Stimulated activated CD4-positive, alpha-beta T cell treated with anti-CD3 and anti-CD28 coated beads, Interleukin-2, amount 100 ng/mL, for 4 hours (primary cell): ENCODE measurements at places on chromosomes 3 and 15.

DNA sequence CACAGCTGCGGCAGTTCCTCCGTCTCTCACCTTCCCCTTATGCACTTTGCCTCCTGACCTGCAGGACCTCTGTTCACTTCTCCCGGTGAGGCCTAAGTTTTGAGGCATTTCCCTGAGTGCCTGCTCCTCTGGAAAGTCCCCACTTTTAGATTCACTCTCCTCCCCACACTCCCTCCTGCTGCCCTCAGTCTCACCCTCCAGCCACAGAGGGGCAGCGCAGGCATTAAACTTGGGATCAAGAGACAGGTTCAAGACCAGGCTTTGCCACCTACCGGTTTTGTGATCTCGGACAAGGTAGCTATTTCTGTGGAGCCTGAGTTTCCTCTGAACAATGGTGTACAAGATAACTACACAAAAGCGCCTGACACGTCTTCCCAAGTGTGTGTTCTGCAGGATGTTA lies 19.4 kb downstream of the SLC6A11 start:
- no peak for DNase-seq

DNA sequence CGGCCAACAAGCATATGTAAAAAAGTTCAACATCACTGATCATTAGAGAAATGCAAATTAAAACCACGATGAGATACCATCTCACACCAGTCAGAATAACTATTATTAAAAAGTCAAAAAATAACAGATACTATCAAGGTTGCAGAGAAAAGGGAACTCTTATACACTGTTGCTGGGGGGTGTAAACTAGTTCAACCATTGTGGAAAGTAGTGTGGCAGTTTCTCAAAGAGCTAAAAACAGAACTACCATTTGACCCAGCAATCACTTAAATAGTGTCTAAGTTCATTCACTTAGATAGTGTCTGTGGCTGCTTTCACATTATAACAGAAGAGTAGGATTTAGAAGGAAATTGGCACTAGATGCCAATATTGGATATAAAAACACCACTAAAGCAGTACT lies 49.7 kb downstream of the CGGBP1 start:
- DNase-seq, result no peak

GRCh38 chr3:15665510-15666150 lies 64.1 kb downstream of the BTD start:
- DNase-seq, result no peak

DNA sequence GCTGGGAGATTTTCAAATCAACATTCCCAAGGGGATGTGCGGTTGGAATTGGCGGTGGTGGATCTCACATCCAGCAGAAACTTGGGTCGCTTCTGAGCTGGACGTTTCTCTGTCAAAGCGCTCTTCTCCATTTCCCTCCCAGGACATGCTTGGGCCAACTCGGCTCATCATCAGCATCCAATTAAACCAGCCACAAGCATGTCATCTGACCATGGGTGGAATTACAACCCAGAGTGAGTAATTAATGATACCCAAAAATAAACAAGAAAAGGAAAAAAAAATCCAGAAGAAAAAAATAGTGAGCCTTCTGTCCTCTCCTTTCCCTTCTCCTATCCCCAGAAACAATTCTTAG lies 111.2 kb downstream of the XXYLT1 start:
- no peak for DNase-seq

DNA sequence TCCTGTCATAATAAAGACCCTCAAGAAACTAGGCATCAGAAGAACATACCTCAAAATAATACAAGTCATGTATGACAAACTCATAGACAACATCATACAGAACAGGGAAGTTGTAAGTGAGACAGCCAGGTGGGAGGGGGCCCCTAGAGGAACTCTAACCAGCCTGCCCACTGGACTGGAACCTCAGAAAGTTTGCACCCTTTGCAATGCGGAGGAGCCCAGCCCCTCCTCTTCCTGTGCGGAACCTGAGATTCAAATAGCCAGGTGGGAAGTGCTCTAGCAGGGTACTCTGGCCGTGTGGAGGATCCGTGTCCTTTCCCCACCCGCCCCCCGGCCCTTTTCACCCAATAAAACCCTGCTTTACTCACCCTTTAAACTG lies 387.0 kb upstream of the CBLB start:
- no peak for DNase-seq

DNA sequence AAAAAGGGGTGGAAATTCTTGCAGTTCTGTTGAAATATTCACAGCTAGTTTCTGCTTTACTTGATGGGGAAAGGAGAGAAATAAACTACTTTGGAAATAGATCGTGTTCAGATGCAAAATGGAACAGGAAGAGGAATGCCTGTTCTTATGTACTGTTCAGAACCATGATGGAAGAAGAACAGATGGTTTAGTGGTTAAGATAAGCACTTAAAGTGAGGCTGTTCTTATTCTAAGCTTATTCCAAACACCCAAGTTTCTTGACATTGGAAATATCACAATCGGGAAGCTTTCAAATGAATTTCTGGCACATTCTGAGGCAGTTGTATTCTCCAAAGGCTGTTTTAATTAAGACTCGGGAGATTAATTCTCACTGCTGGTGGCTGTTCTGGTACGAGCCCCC lies 228.5 kb downstream of the LSAMP start:
- no peak for DNase-seq

DNA sequence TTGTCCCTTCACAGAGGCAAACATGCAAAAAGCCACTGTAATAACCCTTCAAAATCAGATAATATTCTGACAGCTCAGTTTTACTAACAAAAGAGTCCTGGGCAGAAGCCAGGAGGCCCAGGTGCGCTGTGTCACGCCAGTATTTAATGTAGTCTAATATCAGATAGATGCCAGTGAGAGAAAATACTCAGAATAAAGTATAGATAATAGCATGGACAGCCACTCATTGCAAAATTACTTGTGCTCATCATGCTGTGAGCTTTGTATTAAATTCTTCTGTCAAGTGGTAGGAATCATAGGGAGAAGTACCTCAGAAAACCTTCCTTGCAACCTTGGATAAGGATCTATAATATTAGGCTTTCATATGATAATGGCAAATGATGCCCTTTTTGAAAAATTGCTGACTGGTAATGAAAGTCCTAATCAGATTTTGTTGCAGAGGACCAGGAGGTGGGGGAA lies 1154.3 kb downstream of the ROBO1 start:
- no peak for DNase-seq

DNA sequence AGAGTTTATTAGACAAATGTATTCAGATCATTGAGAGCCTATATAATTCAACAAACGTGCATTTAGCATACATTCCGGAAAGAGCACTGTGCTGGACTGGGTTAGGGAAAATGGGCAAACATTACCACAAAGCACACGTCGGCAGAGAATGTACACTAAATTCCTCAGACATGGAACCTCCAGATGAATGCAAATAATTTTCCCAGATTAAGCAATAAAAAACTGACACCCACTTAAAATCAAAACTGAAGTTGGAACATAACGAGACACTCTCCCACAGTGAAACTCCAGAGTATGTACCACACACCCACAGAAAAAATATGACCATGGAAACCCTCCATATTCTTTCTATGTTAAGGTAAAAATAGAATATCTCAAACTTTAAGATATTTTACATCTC lies 4.8 kb downstream of the SECISBP2L start:
- no peak for DNase-seq

DNA sequence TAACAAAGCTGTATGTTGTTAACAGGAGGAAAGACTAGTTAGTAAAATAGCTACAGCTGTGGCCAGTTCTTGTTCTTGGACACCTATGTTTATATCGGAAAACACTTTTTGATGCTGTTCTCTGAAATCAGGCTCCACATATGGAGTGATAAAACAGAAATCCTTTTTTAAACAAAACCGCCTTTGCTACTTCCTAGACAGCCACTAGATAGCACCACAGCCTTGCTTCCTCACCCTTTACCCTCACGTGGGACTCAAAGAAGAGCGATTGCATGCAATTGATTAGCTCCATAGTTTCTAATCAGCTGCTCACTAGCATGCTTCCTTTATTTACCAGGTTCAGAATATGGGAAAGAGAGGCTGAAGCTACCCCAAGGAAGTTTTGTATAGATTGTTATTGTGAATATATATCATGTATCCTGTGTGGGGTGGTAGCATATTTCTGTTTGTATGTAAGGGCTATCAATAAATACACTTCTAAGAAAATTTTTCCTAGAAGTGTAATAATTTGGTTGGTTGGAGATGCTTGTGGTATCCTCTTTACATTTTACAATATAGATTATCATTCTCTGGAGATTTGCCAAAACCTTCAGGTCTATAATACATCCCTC lies 4.3 kb upstream of the MTFMT start:
- DNase-seq, result peak; percentile 7

GRCh38 chr3:190577225-190577624 lies 63.3 kb downstream of the IL1RAP start:
- no peak for DNase-seq

DNA sequence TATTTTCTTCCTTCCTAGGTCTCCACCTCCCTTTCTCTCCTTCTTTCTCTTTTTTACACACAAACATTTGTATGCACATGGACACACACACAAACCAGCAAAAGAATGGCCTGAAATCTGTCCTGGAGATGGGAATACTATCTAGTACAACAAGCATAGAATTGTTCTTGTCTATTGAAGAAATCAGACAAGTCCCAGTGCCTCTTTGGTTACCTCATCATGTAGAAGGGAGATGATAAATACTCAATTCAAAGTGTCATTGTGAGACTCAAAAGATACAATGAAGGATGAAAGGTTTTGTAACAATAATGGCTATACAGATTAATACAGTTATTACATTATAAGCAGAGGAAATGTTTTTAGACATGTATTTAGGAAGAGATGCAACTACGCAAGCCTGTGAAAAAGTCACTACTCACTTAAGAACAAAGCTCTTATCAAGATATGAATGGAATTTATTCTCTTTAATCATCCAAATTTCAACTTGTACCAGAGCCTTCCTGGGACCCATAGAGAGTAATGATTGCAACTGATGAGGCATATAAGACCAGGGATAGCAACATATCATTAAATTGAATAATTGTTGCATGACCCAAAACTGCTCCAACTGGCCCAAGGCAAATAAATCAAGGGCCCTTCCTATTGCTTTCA lies 43.2 kb downstream of the P3H2 start:
- DNase-seq, result no peak

DNA sequence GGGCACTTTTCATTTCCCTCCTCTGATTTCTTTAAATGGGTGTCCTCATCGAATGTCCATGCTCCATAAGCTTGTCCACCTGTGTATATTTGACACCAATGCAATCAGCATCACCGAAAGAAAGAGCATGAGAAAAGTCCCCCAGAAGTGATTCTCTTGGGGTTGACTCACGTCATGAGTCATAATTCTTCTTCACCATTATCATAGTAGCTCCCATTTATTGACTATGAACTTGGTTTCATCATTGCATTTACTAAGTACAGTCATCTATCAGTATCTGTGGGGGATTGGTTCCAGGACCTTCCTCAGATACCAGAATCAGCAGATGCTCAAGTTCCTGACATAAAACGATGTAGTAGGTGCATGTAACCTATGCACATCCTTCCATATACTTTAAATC lies 372.5 kb upstream of the CFAP20DC start:
- DNase-seq, result no peak

GRCh38 chr3:59762941-59763340 lies 713.1 kb upstream of the CFAP20DC start:
- DNase-seq, result no peak

DNA sequence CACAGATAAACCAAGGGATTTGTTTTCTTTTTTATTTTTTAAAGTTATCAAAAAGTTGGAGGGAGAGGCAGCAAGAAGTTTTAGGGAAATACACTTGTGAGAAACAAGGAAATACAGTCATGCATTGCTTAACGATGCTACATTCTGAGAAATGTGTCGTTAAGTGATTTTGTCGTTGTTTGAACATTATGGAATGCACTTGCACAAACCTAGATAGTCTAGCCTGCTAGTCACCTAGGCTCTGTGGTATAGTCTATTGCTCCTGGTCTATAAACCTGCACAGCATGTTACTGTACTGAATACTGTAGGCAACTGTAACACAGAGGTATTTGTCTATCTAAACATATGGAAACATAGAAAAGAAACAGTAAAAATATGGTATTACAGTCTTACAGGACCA lies 2.0 kb upstream of the NFKBIZ start:
- DNase-seq, result no peak

DNA sequence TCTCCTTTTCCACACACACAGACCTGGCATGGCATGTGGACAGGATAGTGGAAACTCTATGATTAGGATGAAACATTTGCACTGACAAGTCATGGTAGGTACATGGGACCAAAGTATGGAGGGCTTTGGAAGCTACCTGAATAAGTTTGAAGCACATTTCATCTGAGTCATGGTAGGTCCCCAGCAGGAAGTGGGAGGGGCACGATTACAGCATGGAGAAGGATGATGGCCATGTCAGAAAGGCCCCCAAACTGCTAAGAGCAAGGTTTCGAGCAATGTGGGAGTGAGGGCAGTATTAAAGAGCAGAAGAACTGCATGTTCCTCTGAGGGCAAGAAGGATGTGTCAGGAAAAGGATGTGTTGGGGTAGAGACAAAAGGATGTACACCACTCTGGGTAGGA lies 51.5 kb upstream of the CSTA start:
- no peak for DNase-seq

DNA sequence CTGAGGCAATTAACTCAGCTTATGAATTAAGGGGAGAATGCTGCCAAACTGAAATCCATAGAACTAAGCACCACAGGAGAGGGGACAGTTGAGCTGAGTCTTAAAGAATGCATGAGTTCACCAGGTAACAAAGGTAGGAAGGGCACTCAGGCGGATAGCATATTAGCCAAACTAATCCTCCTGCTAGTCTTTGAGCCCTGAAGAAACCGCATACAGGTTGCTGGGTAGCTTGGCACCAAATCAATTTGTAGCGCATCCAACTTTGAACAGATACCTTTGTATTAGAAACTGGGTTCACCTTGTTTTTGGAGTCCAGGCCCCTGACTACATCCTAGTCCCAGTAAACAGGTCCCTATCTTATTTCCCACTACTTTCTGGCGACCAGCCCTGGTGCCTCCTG lies 93.7 kb downstream of the FRMD4B start:
- DNase-seq, result no peak

DNA sequence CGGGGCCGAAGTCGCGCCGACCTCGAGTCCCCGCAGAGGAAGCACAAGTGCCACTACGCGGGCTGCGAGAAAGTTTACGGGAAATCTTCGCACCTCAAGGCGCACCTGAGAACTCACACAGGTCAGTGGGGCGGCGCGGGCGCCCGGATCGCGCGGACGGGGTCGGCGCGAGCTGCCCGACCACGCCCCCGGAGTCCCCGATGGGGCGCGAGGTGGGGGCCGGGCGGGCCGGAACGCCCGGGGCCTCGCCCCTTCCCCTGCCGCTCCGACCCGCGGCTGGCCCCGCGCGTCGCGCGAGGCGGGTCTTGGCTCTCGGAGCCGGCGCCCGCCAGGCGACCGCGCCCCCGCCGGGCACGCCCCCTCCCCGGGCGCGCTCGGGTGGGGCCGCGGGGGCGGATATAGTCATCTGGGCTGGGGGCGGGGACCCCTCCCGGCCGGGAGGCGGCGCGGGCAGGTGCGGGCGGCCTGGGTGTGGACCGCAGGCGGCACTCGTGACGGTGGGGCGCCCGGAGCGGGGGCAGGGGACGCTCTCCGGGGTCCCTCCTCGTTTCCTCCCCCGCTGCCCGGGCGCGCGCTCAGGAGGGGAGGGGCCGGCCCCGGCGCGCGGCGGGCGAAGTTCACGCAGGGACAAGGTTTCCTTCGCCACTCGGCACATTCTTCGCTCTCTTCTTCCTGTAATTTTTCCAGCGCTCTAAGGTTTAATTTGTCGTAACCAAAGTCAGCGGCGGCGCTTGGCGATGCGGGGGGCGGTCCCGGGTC lies 1.2 kb downstream of the KLF13 start:
- peak; percentile 78 for DNase-seq
